ENCODE measurements at places on chromosomes 4 and X.

GRCh38 chr4:113540859-113541258 is 220.7 kb downstream of the CAMK2D start:
- no peaks in the 10 kb centered on the region for H3K27me3 ChIP-seq
- no peak overlapping the region for H3K27ac ChIP-seq
- H3K4me1 ChIP-seq, result peaks cover 2% of the 10 kb centered on the region
- no peaks in the 10 kb centered on the region for H3K36me3 ChIP-seq
- H3K4me3 ChIP-seq, result no peak overlapping the region
- DNase-seq, result no peak

GRCh38 chr4:152259866-152260265 is 276.0 kb downstream of the FBXW7 start:
- H3K4me1 ChIP-seq, result peaks cover 17% of the 10 kb centered on the region
- H3K36me3 ChIP-seq, result peaks cover 3% of the 10 kb centered on the region
- DNase-seq, result no peak
- H3K27me3 ChIP-seq, result no peaks in the 10 kb centered on the region
- H3K27ac ChIP-seq, result no peak overlapping the region

DNA sequence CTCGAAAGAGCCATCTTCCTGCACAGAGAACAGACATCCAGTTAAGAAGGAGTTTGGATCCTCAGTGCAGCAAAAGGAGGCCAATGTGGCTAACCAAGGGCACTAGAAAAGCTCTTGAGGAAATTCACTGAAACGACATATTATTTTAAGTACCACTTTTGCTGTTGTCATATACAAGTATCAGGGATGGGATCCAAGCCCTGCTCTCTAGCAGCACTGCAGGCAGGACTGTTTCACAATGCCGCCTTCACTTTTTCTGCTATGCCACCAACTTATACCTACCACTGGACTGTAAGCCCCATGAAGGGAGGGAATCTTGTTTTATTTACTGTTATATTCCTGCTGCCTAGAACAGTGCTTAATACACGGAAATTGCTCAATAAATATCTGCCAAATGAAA is 299.0 kb downstream of the NR3C2 start:
- DNase-seq, result no peak
- no peak overlapping the region for H3K4me3 ChIP-seq
- H3K4me1 ChIP-seq, result peaks cover 3% of the 10 kb centered on the region
- peaks cover 7% of the 10 kb centered on the region for H3K27me3 ChIP-seq
- H3K36me3 ChIP-seq, result no peaks in the 10 kb centered on the region

DNA sequence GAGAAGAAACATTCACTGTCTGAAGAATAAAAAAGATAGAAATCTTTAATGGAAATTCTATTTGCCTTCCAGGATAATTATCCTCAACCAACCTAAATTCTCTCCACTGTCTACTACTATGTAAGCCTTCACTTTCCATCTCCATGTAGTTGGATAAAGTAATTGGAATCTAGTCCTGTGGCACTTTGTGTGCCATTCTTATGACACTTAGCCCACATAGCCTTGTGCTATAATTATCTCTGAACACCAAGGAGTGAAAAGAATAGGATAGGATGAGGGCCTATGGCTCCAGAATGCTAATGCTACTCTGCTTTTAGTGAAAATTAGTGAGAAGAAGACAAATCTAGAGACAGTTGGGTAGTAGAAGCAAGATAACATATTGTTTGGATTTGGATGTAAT is 20.2 kb downstream of the PRSS48 start:
- no peak for DNase-seq
- H3K4me3 ChIP-seq, result no peak overlapping the region
- peaks cover 8% of the 10 kb centered on the region for H3K4me1 ChIP-seq
- peaks cover 16% of the 10 kb centered on the region for H3K36me3 ChIP-seq
- no peak overlapping the region for H3K27ac ChIP-seq

GRCh38 chr4:174592985-174593335 is 70.7 kb upstream of the HPGD start:
- no peak for DNase-seq
- no peak overlapping the region for H3K4me3 ChIP-seq

DNA sequence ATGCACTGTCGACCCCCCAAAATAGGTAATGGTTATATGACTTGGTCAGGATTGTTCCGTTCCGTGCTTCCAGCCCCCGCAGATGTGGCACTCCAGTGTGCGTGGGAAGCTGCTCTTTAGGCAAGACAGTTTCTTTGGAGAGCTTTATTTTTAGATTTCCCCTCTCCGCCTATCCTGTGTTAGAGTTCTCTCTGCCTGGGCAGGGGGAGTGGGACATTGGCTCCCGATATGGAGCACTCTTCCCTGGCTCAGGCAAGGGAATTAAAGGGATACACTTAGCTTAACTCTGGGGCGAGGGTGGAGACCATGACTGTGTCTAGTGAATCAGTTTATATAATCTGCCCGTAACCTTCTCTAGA is 36.0 kb downstream of the DLG3 start:
- H3K4me1 ChIP-seq, result peaks cover 58% of the 10 kb centered on the region
- H3K4me3 ChIP-seq, result no peak overlapping the region
- no peak for DNase-seq
- no peaks in the 10 kb centered on the region for H3K27me3 ChIP-seq
- no peak overlapping the region for H3K27ac ChIP-seq
- peaks cover 3% of the 10 kb centered on the region for H3K36me3 ChIP-seq

- peaks cover 4% of the 10 kb centered on the region for H3K36me3 ChIP-seq
- H3K27me3 ChIP-seq, result no peaks in the 10 kb centered on the region
- no peak overlapping the region for H3K27ac ChIP-seq
- no peak for DNase-seq
- no peak overlapping the region for H3K4me3 ChIP-seq
Observed at GRCh38 chr4:159212675-159213293, 109.9 kb downstream of the RAPGEF2 start.

DNA sequence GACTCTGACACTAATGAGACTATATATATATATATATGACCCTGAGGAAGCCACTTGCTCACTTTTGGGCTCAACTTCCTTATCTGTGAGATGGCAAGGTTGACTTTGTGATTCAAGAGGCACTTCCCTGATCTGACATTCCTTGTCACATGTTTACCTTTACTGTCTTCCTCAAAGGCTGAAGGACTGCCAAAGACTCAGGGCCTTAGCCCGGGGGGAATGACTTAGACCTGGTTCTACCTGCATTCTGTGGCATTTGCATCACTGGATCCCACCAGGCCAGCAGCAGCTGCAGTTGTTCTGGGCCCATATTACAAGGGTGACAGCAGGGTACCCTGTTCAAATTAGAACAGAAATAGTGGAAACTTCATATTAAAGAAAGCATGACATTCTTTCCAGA is 3.1 kb upstream of the HS6ST2 start:
- no peak overlapping the region for H3K27ac ChIP-seq
- DNase-seq, result no peak
- peaks cover 21% of the 10 kb centered on the region for H3K4me1 ChIP-seq

GRCh38 chr4:17773135-17773698 is 8.2 kb downstream of the FAM184B start:
- H3K4me3 ChIP-seq, result no peak overlapping the region
- no peak overlapping the region for H3K27ac ChIP-seq
- H3K4me1 ChIP-seq, result no peaks in the 10 kb centered on the region
- peaks cover 25% of the 10 kb centered on the region for H3K27me3 ChIP-seq
- DNase-seq, result no peak

DNA sequence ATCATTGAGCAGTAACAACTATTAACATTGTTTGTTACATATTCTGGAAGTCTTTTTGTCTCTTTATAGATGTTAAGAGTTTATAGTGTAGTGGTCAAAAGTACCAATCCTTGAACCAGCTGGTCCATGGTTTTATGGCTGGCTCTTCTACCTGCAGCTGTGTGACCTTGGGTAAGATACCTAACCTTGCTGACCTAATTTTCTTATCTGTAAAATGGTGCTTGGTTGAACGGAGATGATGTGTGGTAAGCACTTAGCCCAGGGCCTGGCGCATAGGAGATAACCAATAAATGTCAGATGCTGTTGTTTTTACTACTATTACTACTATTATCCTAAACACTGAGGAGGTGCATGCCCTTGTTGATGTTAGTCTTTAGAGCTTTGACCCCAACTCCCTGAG is 116.6 kb downstream of the TMEM164 start:
- no peak overlapping the region for H3K4me3 ChIP-seq
- H3K27ac ChIP-seq, result no peak overlapping the region
- peaks cover 4% of the 10 kb centered on the region for H3K4me1 ChIP-seq
- H3K27me3 ChIP-seq, result no peaks in the 10 kb centered on the region
- DNase-seq, result no peak
- peaks cover 2% of the 10 kb centered on the region for H3K36me3 ChIP-seq

DNA sequence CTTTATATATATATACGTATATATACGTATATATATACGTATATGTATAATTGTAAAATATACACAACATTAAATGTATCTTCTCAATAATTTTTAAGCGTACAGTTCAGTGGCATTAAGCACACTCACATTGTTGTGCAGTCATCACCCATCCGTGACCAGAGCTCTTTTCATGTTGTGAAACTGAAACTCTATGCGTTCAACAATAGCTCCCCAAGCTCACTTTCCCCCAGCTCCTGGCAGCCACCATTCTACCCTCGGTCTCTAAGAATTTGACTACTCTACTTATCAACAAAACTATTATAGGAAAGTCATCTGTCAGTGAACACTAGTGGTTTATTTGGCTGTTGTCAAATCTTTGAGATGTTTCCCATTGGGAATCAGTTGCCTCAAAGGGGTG is 621.8 kb upstream of the GALNT7 start:
- H3K4me3 ChIP-seq, result no peak overlapping the region
- no peaks in the 10 kb centered on the region for H3K36me3 ChIP-seq
- H3K4me1 ChIP-seq, result peaks cover 11% of the 10 kb centered on the region
- DNase-seq, result no peak
- no peaks in the 10 kb centered on the region for H3K27me3 ChIP-seq

- no peaks in the 10 kb centered on the region for H3K4me1 ChIP-seq
- no peak for DNase-seq
Observed at GRCh38 chr4:25842229-25842845, 20.5 kb downstream of the SEL1L3 start.

GRCh38 chr4:98639108-98639507 is 19.3 kb downstream of the TSPAN5 start:
- no peaks in the 10 kb centered on the region for H3K36me3 ChIP-seq
- no peaks in the 10 kb centered on the region for H3K27me3 ChIP-seq
- no peak for DNase-seq
- H3K4me1 ChIP-seq, result peaks cover 8% of the 10 kb centered on the region

DNA sequence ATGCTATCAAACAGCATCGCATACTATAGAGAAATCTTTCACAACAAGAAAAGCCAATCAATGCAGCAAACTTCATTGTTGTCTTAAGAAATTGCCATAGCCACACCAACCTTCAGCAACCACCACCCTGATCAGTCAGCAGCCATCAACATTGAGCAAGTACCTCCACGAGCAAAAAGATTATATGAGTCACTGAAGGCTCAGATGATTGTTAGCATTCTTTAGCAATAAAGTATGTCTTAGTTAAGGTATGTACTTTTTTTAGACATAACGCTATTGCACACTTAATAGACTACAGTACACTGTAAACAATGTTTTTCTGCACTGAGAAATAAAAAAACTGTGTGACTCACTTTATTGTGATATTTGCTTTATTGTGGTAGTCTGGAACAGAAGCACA is 37.8 kb upstream of the FUNDC1 start:
- H3K36me3 ChIP-seq, result no peaks in the 10 kb centered on the region
- no peaks in the 10 kb centered on the region for H3K4me1 ChIP-seq
- no peak for DNase-seq
- no peak overlapping the region for H3K4me3 ChIP-seq

Measured in mesothelial cell of epicardium (in vitro differentiated cells).